ENCODE measurements at places on chromosomes 7 and 10.

GRCh38 chr10:42988069-42988468 lies 88.8 kb upstream of the RET start:
- DNase-seq = no peak

GRCh38 chr7:96497567-96497966 lies 175.7 kb upstream of the SLC25A13 start:
- DNase-seq = no peak

DNA sequence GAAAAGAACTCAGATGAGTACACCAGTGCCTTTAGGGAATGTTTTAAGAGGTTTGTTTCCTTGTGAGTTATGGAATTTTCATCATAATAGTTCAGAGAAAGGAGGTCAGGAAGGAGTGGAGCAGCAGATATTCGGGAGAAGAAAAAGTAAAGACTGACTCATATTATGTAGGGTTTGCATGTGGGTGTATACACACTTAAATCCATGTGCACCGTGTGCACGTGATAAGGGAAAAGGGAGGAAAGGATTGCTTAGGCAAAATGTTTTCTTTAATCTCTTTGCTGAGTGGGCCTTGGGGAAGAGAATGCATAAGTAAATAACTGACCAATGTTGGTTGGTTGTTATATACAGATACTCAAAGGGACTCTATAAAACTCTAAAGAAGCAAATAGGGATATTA lies 30.2 kb downstream of the PLCE1 start:
- DNase-seq = no peak

- no peak for DNase-seq
Measured at GRCh38 chr7:90692396-90692795, 96.3 kb downstream of the CDK14 start.

GRCh38 chr7:25118048-25118753 lies 6.9 kb downstream of the CYCS start:
- DNase-seq = no peak

- no peak for DNase-seq
Measured at GRCh38 chr7:44971188-44971901, 7.5 kb downstream of the MYO1G start.

GRCh38 chr7:153103202-153103601 lies 343.6 kb downstream of the ACTR3B start:
- no peak for DNase-seq

DNA sequence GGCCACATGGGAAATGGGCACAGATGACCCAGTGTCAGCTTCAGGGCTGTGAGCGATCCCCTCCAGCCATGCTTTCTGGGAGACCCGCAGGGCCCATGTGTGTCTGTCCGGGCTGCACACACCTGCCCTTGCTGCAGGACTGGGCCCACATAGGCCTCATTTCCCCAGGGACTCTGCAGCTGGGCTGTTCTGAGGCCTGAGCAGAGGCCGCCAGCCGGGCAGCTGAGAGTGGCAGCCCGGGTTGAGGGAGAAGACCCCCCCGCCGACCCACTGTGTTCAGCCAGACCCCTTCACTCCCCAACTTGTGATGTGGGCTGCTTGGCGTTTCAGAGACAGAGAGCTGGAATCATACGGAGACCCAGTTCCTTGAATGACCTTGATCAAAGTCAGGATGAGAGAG lies 50.1 kb upstream of the DPYSL4 start:
- DNase-seq = no peak

Data from activated naive CD4-positive, alpha-beta T cell (primary cell).